Cerebellar nuclear complex (tissue), 1 donor: ENCODE measurements at places on chromosomes 7 and 10.

- DNase-seq, result no peak
Observed at GRCh38 chr7:151493083-151493482, 26.6 kb downstream of the RHEB start.

DNA sequence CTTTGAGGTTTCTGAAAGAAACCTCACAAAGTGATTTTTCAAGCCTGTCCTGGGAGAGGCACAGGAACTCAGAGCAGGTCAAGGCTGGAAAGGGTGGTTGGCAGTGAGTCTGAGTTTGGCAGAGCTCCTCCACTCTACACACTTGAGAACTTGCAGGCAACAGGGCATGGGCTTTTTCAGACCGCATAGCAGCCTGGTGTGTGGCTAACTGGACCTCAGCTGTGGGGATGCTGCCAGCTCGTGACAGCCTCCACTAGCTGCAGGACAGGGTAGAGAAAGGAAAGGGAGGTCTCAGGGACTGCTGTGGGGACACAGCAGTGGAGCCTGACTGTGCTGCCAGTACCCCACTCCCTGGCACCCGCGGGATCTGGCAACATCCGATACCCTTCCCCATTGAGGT is 2.6 kb downstream of the CDHR1 start:
- DNase-seq, result no peak

DNA sequence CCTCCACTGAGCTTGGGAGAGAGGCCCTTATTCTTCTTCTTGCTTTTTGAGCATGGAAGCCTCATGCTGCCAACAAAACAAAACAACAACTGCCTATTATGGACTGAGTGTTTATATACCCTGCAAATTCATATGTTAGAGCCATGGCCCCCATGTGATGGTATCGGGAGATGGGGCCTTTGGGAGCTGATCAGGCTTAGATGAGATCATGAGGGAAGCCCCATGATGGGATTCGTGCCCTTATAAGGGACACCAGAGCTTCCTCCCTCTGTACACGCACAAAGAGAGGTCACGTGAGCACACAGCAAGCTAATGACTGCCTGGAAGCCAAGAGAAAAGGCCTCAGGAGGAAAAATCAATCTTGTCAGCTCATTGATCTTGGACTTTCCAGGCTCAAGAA is 235.0 kb downstream of the FANK1 start:
- DNase-seq, result no peak

DNA sequence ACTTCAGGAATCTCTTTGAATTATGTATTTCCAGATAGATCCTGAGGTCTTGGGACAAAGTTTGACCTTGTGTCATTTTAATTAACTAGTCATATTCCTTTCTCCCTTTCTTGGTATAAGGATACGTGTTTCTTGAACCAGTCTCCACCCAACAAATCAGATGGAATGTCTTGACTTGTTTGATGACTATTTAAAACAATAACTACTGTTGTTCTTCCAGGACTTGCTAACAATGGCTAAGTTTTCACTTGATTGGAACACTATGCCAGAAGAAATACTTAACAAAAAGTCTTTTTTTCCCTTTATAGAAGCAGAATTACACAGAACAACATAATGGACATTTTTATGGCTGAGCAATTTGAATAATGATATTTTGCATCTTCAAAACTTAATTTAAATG is 43.0 kb upstream of the WIPF3 start:
- DNase-seq, result no peak

- no peak for DNase-seq
Observed at GRCh38 chr7:38052786-38053185, 125.3 kb upstream of the STARD3NL start.

DNA sequence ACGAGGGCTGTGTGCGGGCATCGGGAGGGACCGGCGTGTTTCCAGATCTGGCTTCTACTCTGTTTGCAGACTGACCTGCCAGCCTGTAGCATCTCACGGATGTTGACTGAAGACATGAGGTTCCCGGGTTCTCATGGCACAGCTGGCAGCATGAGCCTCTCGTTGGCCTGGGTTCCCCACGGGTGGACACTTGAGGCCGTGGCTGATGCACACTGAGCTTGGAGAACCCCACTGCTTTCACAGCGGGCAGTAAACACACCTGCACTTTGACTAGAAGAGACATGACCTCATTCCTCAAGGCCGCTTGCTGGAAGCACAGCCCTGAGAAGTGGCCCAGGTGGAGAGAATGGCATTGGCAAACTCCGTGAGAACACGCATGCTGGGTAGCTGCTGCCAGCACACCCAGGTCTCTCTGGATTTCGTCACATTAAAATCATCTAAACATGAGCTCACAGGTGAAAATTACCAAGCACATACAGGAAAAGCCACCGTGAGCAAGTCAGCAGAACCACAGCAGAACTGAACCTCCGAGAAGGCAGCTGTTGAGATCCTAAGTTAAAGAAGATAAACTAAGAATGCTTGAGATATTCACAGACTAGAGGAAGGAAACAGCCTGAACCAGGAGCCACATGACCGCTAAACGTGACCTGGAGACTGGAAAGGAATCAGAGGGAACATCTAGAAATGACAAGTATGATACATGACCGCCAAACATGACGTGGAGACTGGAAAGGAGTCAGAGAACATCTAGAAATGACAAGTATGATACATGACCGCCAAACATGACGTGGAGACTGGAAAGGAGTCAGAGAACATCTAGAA is 32.5 kb downstream of the BNIP3 start:
- DNase-seq, result no peak

DNA sequence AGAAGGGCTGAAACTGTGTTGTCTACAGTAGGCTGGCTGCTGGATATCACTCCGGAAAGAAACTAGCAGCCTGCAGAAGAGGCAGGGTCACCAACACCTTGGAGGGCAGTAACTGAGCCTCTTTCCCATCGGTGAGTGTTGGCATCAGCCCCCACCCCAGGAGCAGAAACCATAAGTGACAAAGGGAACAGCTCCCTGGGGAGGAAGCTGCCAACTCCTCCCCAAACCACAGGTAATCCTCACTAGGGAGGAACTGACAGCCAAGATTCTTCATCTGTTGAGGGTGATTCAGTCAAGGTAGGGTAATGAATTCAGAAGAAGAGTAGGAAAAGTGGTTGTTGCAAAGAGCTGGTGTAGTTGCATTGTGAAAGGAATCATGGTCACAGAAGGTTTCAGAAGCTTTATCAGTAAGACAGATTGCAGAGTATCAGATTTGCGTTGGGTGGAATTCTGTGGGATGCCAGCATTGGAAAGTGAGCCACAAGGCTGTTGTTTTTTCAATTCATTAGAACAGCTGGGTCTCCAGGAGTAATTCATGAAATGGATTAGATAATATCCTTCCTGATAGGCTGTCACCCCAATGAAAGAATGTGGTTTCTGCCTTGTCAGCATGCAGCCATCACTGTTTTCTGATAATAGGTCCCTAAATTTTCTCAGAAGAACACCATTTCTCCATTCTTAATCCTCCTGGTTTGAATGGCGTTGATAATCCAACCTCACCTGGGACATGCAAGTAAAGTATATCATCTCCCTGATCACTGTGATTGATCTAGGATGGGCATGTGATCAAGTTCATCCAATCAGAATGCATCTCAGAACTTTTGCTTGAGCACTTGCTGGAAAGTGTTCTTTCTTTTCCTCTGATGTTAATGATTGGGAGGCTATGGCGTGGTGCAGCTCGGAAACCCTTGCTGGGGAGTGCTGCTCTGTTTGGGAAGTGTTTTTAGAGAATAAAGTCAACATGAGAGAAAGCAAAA is 75.0 kb upstream of the CTBP2 start:
- no peak for DNase-seq

DNA sequence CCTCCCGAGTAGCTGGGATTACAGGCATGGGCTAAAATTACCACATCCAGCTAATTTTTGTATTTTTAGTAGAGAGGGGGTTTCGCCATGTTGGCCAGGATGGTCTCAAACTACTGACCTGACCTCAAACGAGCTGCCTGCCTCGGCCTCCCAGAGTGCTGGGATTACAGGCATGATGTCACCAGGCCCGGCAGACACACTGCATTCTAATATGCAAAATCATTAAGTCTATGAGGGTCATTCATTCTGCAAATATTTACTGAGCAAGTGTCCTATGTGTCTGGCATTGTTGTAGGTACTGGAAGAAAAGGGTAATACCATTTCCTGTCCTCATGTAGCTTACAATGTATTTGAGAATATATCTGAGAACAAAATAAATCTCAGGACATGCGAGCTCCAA is 2.7 kb downstream of the PUS7 start:
- DNase-seq, result no peak

GRCh38 chr10:130897815-130898214 is 413.7 kb downstream of the TCERG1L start:
- DNase-seq, result no peak

DNA sequence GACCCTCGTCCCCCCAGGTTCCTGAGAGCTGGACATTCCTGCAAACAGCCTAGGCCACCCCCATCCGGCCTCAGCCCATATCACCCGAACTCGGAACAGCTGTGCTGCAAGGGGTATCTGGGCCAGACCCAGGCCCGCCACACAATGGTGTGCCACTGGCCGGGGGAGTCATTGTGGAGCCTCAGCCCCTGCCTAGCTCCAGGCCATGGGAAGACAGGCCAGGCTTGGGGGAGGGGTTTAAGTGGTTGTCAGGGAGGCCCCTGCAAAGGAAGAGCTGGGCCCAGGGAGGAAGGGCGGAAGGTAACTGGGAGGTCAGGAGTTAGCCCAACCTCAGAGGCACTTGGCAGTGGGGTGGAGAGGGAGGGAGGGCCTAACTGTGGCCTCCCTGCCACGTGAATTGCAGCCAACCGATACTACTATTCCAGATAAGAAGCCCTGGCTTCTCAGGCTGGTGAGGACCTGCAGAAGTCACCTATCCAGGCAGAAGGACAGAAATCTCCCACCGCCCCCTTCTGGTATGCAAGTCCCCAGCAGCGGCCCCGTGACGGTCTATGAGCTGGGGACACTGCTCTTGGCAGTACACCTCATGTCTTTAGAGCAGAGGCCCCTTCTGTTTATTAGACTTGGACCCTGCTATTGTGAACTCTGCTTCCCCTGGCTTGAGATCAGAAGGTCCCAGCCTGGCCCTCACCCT is 26.8 kb downstream of the VSIR start:
- no peak for DNase-seq

- no peak for DNase-seq
Observed at GRCh38 chr7:45687721-45688120, 113.6 kb downstream of the ADCY1 start.

DNA sequence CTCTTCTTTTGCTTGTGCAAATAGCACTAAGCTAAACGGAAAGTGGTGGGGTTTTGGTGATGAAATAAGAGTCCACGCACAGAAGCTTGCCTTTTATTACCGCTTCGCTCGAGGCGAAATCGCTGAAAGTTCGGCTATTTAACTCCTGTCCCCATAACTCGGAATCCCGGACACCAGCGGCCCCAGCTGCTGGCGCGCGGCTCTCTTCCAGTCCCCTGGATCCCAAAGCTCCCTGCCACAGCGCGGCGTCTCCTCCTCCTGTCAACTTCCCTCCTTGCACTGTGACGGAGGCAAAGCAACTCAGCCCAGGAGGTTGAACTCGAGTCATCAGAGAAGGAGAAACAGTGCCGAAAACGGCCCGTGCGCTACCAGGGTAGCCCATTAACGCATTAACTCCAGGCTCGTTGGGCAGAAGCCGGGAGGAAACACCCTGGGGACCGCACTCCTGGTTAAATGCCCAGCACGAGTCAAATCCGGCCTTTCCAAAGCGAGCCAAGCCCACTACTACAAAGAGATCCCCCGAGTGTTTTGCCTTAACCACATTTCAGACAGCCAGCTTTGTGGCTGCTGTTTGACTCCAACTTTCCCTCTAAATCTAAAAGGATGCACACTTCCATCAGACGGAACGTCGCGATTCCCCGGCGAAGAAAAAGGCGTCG is 1.3 kb downstream of the SEMA3D start:
- DNase-seq, result no peak

GRCh38 chr10:122258136-122259074 is 12.7 kb upstream of the BTBD16 start:
- DNase-seq, result no peak

GRCh38 chr10:6347391-6347951 is 144.7 kb downstream of the PFKFB3 start:
- DNase-seq, result no peak

DNA sequence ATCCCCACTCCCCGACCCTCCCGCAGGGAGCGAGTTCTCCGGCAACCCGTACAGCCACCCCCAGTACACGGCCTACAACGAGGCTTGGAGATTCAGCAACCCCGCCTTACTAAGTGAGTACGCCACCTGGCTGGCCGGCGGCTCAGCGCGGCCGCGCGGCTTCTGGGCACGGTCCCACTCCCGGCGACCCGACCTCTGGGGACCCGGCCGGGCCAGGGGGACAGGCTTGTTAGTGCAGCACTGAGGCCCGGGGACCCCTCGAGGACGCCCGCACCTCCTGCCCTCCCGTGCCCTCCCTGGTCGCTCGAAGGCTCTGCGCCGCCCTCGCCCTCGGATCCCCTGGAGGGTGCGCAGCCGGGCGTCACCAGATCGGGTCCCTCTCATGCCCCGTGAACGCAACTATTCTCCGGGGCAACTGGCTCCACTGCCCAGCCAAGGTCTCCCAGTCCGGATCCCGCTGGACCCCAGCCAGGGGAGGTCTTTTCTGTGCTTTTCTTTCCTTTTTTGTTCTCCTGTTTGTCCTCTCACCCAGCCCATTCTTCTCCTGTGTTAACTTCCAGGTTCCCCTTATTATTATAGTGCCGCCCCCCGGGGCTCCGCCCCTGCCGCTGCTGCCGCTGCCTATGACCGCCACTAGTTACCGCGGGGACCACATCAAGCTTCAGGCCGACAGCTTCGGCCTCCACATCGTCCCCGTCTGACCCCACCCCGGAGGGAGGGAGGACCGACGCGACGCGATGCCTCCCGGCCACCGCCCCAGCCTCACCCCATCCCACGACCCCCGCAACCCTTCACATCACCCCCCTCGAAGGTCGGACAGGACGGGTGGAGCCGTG is 81.8 kb downstream of the PAX2 start:
- DNase-seq, result no peak
